ENCODE measurements at places on chromosomes 1 and 21. TPM values are rescaled to one million over a fixed set of nuclear protein-coding genes. Genes with fewer than 3 reads are reported as not detected.

The NCDN gene
- total RNA-seq = 27.4 TPM

The FBLIM1 gene
- total RNA-seq = 188 TPM

The VPS13D gene
- 55.3 TPM for total RNA-seq

The HES3 gene
- total RNA-seq = not detected

DNA sequence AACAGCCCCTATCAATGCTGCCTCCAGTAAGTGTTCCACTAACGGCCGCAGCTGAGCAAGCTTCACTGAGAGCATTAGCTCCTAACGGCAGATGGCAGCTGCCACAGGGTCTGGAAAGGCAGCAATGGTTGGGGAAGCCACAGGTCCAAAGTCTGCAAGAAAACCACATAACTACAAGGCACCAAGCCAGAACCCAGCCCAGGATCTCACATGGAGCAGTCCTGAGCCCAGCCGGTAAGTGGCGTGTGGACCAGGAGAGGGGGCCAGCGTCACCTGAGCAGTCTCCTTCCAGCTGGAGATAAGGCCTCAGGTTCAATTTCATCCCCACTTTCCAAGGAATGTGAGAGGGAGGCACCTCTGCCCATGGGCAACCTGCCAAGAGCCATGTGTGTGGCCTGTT, 13.2 kb downstream of the SYT2 start:
- no peak for DNase-seq
